ENCODE measurements at places on chromosomes 5 and 9.

- DNase-seq, result no peak
Measured at GRCh38 chr9:121717141-121717991, 65.9 kb downstream of the DAB2IP start.

DNA sequence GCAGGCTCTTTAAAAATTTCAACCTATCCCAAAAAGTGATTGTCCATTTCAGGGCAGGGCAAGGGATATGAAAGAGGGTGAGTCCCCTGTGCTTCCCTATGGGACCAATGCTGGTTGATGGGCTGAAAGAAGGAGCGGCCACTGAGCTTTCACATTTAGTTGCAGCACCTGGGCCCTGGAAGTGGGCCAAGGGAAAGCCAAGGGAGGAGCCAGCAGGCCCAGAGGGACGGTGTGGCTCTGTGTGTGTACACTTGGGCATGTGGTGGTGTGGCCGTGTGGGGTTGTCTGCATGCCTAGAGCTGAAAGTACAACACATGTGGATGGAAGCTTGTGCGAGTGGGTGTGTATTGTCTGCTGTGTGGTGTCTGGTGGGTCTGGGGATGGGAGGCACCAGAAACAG is 14.0 kb upstream of the PSMD5 start:
- no peak for DNase-seq

- DNase-seq, result no peak
Measured at GRCh38 chr5:4969351-4969750, 170.8 kb upstream of the ADAMTS16 start.

GRCh38 chr9:92001244-92001643 is 51.2 kb upstream of the ROR2 start:
- DNase-seq, result no peak

GRCh38 chr9:124216474-124217176 is 41.1 kb upstream of the NEK6 start:
- DNase-seq, result no peak

- no peak for DNase-seq
Measured at GRCh38 chr9:94150890-94151650, 66.8 kb downstream of the PTPDC1 start.

DNA sequence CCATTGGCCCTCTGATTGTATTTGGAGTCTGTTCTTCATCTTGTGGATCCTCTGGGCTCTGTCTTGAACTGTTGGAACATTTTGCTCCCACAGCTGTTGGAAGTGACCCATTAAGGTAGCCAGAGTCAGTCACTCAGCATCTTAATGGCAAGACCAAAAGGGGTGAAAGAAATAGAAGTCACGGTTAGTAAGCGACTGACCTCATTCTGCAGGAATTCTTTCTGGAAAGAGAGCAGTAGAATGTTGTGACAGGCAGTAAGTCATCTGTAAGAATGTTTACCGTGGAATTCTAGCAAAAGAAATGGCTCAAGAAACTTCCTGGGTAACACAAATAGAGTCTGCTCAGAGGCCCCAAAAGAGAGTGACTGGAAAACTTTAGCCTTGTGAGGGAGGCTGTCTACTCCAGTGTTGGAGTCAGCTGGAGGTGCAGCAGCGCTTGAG is 28.6 kb upstream of the TNC start:
- no peak for DNase-seq

DNA sequence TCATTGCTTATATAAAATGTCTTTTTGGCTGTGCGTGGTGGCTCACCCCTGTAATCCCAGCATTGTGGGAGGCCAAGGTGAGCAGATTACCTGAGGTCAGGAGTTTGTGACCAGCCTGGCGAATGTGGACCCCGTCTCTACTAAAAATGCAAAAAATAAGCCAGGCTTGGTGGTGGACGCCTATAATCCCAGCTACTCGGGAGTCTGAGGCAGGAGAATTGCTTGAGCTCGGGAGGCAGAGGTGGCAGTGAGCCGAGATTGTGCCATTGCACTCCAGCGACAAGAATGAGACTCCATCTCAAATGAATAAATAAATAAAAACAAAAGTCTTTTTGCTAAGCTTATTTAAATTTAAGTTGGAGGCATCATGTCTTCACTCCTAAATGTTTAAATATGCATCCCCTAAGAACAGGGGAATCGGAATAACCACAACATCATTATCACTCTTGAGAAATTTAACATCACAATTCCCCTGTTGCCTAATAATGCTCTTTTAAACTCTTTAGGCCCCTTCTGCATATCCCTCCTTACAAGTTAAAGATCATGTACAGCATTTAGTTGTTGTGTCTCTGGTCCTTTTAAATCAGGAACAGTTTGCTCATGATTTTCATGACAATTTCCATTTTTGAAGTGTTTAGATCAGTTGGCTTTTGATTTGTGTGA is 72.8 kb downstream of the ERBIN start:
- DNase-seq, result no peak

GRCh38 chr9:114845373-114845772 is 39.5 kb upstream of the TNFSF15 start:
- no peak for DNase-seq

- no peak for DNase-seq
Measured at GRCh38 chr5:116709082-116709481, 134.5 kb upstream of the SEMA6A start.

GRCh38 chr9:81631218-81631745 is 58.1 kb downstream of the TLE1 start:
- DNase-seq, result no peak

- no peak for DNase-seq
Measured at GRCh38 chr5:133820507-133820906, 147.9 kb downstream of the C5orf15 start.

DNA sequence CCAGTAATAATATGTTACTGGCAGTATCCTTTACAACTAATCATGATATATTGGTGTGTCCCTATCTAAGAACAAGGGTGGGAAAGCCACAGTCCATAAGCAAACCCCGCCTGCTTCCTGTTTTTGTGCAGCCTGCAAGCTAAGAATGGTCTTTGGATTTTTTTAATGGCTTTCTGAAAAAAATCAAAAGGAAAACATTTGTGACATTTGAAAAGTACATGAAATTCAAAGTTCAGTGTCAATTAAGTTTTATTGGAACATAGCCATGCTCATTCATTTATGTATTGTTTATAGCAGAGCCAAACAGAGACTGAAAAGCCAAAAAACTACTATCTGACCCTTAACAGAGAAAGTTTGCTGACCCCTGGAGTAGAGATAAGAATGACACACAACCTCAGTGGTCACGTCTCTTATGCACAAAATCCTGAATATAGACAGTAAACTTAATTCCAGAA is 12.8 kb upstream of the TMEM245 start:
- DNase-seq, result no peak

DNA sequence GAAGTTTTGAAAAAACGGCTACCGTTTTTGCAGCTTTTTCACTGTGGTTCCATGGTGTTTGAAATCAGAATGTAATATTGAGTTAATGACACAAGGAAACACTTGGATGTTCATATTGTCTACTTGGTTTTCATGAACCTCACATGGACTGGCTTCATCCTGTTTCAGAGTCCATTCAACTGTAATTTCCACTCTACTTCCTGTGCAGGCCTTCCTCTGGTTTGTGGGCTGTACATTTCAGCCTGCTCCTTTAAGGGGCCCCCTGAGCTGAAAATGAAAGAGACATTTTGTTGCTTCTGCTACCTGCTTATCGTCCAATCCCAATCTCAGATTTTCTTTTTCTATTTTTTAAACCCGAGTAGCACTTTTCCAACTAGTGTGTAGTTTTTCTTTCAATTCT is 41.8 kb upstream of the CDKN2B start:
- no peak for DNase-seq

GRCh38 chr5:127940854-127941253 is 142.7 kb upstream of the SLC12A2 start:
- no peak for DNase-seq

DNA sequence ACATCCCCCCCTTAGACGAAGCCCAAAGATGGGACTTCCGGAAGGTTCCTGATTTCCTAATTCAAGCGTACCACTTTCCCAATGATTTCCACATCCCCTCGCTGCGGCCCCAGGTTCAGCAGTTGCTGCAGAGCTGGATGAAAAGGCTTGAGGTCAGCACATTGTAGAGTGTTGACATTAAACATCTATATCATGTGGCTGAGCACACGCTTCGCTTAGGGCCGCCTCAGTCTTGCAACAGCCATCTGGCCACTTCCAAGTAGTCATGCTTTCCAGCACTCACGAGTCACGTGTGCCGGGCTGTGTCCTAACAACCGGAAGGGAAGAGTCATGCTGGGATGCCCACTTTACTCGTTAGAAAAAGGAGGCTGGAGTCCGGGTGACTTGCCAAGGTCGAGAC is 340.6 kb upstream of the IRX4 start:
- DNase-seq, result no peak

GRCh38 chr5:144209361-144209760 is 38.7 kb downstream of the KCTD16 start:
- no peak for DNase-seq

DNA sequence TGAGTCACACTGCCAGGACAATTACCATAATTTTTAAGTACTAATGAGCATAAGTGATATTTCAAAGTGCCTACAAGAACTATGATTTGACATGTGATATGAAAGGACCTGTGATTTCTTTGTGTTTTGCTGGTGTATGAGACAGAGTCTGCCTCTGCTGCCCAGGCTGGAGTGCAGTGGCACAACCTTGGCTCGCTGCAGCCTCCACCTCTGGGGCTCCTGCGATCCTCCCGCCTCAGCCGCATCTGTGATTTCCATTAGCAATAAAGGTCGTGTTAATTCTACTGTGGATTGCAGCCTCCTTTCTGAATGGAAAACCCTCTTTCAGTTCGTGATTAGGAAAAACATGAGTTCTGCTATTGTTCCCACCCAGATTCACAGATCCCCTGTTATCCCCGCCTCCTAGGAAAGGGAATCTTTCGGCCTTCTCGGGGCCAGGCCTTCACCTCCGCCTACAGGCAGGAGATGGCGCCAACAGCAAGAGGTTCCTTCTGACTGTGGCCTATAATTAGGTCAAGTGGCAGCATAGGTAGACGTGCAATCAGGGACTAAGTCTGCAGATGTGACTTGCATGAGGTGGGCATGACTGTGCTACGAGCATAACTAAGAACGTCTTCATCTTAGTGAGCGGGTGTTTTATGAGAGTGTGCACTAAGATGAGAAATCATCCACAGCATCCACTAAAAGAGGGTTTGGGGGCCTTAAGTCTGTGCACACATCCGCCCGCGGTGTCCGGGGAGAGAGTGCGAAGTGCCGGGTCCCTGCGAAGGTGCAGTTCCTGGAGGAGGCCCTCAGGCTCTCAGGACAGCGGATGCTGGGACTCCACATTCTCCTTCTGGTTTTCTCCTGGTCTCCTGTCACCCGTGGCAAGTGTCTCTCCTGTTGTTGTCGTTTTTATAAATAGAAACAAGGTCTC is 23.1 kb downstream of the TRIM7 start:
- no peak for DNase-seq

DNA sequence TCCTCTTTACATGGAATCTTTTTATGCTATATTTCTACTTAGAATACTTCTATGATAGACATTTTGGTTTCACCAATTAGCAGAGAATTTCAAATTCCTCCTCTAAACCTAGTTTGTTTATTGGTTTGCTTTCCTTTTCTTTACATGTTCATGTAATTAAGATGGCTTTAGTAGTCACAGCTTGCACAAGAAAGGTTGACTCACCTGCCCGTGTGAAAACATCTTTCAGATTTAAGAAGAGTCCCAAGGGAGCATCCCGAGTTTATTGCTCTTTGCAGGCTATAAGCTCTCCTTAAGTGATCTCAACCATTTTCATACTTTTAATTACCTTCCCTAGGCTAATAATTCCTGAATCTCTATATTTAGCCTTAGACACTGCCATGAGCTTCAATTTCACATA is 28.9 kb downstream of the TYRP1 start:
- DNase-seq, result no peak

DNA sequence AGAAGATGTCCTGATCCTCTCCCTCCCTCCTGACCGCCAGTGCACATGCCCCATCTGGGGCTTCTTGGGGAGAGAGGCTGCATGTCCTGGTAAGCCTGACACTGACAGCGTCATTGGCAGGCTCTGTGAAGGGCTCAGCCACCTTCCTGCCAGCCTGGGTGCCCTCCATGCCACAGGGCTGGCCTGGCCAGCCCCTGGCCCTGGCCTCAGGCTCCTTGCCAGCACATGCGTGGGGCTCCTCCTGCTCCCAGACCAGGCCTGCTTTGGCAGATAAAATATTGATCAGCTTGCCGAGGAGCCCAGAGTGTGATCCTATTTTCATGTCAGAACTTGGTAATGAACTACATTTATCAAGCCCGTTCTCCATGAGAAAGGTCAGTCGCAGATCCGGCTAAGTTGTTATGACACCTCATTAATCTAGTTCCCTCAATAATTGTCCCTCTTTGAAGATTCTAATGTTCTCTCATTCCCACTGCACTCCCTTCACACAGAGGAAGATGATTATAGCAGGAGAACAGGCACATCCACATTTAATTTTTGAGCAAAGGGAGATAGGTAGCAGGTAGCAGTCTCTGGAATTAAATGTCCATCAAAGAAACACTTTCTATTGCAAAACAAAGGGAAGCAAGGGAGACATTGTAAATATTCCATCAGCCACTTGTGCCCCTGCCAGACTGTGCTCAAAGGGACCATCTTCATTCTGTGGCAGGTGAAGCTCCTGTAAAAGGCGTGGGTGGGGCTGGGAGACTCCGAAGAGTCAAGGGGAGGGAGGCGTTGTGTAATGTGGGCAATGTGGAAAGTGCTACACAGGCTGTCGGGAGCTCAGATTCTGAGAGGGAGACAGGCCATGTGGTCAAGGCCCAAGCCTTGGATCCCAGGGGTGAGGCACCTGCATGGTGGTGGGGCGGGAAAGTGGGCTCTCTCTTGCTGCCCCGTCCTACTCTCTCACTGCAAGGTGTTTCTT is 272.0 kb downstream of the HSPA4 start:
- no peak for DNase-seq

DNA sequence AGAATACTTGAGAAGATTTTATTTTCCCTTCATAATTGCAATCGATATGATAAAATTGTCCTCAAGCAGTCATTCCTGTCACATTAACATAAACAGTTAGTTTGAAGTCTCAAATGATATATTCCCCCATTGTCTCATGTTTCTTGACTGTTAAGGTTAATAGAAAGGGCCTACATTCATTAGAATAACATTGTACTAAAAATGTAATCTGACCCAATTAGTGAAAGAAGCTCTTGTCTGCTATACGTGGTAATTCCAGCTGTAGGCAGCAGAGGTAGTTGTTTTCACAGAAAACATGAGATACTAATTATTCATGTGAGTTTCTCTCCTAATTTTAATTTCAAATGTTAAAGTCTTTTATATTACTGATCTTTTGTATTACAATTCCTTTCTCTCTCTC is 25.9 kb upstream of the AP3B1 start:
- DNase-seq, result no peak

- no peak for DNase-seq
Measured at GRCh38 chr9:114504341-114505186, 709 bp downstream of the WHRN start.

- no peak for DNase-seq
Measured at GRCh38 chr5:54363669-54364068, 53.3 kb upstream of the ARL15 start.

- no peak for DNase-seq
Measured at GRCh38 chr9:129644365-129644764, 2.4 kb upstream of the ASB6 start.

All from stimulated activated CD4-positive, alpha-beta T cell treated with anti-CD3 and anti-CD28 coated beads, Interleukin-15, amount 100 ng/mL, for 1 hour (primary cell).